Neural progenitor cell (in vitro differentiated cells): ENCODE measurements at places on chromosomes 13 and 19. TPM values are rescaled to one million over a fixed set of nuclear protein-coding genes. Genes with fewer than 3 reads are reported as not detected.

C3 gene
- total RNA-seq: 0.25 and 1.5 TPM in 2 replicates

SHFL gene
- total RNA-seq: 0.15 and 2.0 TPM in 2 replicates

GARIN5A gene
- total RNA-seq: 5.6 and 8.4 TPM in 2 replicates

PROZ gene
- total RNA-seq: not detected in 2 replicates

LILRA1 gene
- not detected in 2 replicates for total RNA-seq

TMEM221 gene
- total RNA-seq: 0.17 and 2.2 TPM in 2 replicates

RTBDN gene
- 0.19 TPM in 1 of 2 replicates, not detected in the other for total RNA-seq

SHC2 gene
- total RNA-seq: 3.2 and 15.9 TPM in 2 replicates

- DNase-seq: no peak
- no peak overlapping the region for H3K4me3 ChIP-seq
- no peaks in the 10 kb centered on the region for H3K27me3 ChIP-seq
- no peaks in the 10 kb centered on the region for H3K36me3 ChIP-seq
- no peak overlapping the region for H3K27ac ChIP-seq
- H3K4me1 ChIP-seq: no peaks in the 10 kb centered on the region
Observed at GRCh38 chr19:28619816-28620429, 593.0 kb downstream of the UQCRFS1 start.

DNA sequence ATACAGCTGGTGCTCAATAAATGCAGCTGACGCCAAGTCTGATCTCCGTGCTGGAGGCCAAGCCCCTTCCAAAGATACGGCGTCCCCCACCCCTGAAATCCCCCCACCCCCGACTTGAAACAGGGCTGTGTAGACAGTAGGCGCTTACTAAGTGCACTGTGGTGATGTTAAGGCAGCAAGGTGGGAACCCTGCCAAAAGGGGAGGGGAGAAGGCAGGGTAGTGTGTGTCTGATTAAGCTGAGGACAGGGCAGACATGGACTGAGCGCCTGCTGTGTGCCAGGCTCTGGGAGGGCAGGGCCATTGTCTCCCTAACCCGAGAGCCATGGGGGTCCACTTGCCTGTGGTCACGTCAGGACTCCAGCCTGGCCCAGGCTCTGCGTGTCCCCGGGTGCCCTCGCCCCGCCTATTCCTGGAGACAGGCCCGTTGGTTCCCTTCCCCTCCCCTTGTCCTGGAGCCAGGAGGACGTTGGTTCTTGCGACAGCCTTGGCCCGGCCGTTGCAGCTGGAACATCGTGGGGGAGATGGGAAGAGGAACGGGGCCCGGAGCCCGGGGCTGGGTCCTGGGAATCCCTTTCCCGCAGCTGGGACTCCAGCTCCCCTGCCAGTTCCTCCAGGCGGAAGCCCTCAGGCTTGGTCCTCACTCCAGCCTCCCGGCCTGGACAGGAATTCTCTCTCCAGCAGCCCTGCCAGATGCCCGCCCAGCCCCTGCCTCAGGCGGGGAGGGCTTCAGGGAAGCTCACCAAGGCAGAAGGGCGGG lies 1.7 kb upstream of the ELANE start:
- no peaks in the 10 kb centered on the region for H3K4me1 ChIP-seq
- no peak overlapping the region for H3K27ac ChIP-seq
- peaks cover 10% of the 10 kb centered on the region for H3K27me3 ChIP-seq
- H3K36me3 ChIP-seq: no peaks in the 10 kb centered on the region
- no peak overlapping the region for H3K4me3 ChIP-seq
- peak; percentile 51 for DNase-seq

DNA sequence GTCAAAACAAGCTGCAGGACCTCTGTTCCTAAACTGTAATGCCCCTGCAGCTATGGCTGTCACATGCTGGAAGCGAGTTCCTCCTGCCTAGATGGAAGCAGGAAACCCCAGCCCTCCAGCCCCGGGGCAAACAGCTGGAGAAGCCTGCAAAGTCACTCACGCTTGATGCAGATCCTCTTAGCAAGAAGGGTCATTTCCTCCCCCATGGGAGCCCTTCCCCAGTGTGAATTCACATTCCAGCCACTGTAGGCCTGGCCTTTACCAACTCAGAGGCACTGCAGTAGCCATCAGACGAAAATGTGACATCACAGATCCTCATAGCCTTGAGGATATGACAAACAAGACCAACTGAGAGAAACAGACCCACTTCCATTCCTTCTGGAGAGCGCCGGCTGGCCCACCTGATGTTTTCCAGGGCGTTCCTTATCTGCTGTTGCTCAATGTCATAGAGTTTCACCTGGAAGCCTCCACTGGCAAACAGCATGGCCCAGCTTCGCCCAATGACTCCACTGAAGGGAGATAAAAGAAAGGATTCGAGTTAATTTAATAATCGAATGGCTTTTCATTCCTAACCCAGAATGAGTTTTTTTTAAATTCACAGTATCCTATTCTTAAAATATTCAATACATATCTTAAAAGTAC lies 13.5 kb downstream of the CRYL1 start:
- peak; percentile 43 for DNase-seq
- no peak overlapping the region for H3K27ac ChIP-seq
- H3K36me3 ChIP-seq: no peaks in the 10 kb centered on the region
- H3K4me3 ChIP-seq: no peak overlapping the region
- peaks cover 4% of the 10 kb centered on the region for H3K4me1 ChIP-seq
- no peaks in the 10 kb centered on the region for H3K27me3 ChIP-seq

GRCh38 chr13:97435794-97436193 lies 1.8 kb downstream of the RAP2A start:
- H3K27ac ChIP-seq: no peak overlapping the region
- H3K4me1 ChIP-seq: peaks cover 18% of the 10 kb centered on the region
- H3K4me3 ChIP-seq: peak overlapping the region; percentile 98
- H3K27me3 ChIP-seq: no peaks in the 10 kb centered on the region
- no peaks in the 10 kb centered on the region for H3K36me3 ChIP-seq

- H3K27ac ChIP-seq: no peak overlapping the region
- peaks cover 90% of the 10 kb centered on the region for H3K27me3 ChIP-seq
- H3K36me3 ChIP-seq: no peaks in the 10 kb centered on the region
- H3K4me3 ChIP-seq: no peak overlapping the region
- H3K4me1 ChIP-seq: peaks cover 5% of the 10 kb centered on the region
- peak; percentile 39 for DNase-seq
Observed at GRCh38 chr19:7789447-7789846, 26.4 kb downstream of the CLEC4M start.

- no peaks in the 10 kb centered on the region for H3K36me3 ChIP-seq
- H3K4me3 ChIP-seq: no peak overlapping the region
- no peaks in the 10 kb centered on the region for H3K27me3 ChIP-seq
- H3K27ac ChIP-seq: no peak overlapping the region
Observed at GRCh38 chr13:97306645-97307044, 84.5 kb downstream of the MBNL2 start.

DNA sequence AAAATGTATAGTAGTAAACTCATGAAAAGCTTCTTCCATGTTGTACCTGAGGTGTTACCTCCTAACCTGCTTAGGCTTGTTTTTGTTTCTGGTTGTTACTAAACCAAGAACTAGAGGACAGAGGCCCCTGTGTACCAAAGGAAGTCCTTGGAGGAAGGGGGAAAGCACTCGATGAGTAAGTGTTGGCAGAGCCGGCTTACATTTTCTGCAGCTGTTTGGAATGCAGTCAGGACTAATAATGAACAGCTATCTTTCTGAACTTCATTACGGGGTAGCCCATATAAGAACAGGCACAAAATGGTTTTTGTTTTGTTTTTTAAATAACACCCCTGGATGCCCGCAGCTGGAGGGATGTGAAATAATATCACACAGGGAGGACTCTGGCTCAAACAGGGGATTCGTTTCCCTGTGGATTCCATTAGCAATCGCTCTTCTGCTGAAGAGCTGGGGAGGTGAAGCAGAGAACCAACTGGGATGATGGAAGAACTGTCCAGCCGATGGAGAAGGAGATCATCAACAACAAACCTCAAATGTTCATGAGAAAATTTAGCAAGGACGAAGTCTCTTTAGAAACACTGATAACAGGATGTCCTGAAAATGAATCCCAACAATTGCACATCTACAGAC lies 214.2 kb upstream of the MAB21L1 start:
- no peaks in the 10 kb centered on the region for H3K27me3 ChIP-seq
- H3K27ac ChIP-seq: no peak overlapping the region
- no peaks in the 10 kb centered on the region for H3K4me1 ChIP-seq
- no peaks in the 10 kb centered on the region for H3K36me3 ChIP-seq
- no peak overlapping the region for H3K4me3 ChIP-seq

DNA sequence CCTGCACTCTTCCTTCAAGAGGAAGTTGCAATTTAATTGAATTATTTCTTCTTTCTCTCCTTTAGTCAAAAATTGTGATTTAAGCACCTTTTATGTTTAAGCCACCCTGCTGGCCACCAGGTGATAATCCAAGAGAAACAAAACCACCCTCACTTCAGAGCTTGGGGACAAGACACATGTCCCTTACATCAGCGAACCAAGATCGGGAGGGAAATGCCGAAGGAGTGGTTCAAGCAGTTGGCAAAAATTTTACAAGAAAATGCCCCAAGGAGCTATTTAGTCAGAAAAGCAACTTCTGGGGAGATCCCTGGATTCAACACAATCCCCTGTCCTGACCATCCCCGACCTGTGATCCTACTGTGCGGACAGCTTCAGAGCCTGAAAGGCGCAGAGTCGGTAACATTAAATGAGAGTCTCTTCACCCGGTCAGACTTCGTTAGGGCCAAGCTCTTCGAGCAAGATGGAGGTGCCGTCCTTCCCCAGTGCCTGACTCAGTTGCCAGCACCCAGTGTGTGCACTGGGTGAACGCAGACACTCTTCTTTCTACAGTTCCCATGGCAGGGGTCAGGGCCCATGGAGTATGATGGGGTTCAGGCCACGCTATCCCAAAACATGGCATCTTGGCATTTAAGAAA lies 78.6 kb upstream of the TM9SF2 start:
- H3K36me3 ChIP-seq: no peaks in the 10 kb centered on the region
- DNase-seq: no peak
- H3K27me3 ChIP-seq: no peaks in the 10 kb centered on the region
- peaks cover 3% of the 10 kb centered on the region for H3K4me1 ChIP-seq
- no peak overlapping the region for H3K4me3 ChIP-seq

GRCh38 chr13:80083853-80084676 lies 256.9 kb downstream of the SPRY2 start:
- H3K27me3 ChIP-seq: no peaks in the 10 kb centered on the region
- no peaks in the 10 kb centered on the region for H3K36me3 ChIP-seq
- DNase-seq: no peak
- no peak overlapping the region for H3K27ac ChIP-seq
- peaks cover 5% of the 10 kb centered on the region for H3K4me1 ChIP-seq

DNA sequence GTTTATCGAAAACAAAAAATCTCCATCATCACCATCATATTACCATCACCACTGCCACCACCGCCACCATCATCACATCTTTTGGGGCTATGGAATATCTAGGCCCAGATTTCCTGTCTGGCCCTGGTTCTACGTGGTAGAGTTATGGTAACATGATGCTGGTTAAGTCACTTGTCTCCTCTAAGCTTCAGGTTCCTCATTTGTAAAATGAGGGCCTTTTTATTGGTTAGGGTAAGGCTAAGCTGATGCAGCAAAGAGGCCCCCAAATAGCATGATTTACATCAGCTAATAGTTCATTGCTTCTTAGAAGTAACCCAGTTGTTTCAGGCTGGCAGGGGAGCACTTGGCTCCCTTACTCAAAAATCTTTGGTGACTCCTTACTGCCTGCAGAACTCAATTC lies 37.9 kb downstream of the PCDH8 start:
- peaks cover 10% of the 10 kb centered on the region for H3K4me1 ChIP-seq
- H3K36me3 ChIP-seq: no peaks in the 10 kb centered on the region
- no peak overlapping the region for H3K27ac ChIP-seq
- H3K4me3 ChIP-seq: no peak overlapping the region
- no peak for DNase-seq

DNA sequence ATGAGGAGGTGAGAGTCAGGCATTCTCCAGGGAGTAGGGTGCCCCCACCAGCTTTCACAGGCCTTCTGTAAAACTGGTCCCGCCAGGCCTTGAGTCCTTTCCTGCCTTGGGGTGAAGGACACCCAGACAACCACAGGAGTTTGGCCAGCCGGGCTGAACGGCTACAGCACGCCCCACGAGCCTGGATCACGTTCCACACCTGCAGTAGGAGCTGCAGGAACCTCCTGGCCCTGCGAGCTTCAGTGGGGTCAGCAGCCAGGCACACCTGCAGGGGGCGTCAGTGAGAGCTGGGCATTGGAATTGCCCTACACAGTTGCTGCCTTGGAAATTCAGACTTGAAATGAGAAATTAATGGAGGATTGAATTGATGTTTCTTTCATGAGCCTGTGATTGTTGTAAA lies 45.7 kb downstream of the COL4A2 start:
- no peak overlapping the region for H3K27ac ChIP-seq
- H3K4me1 ChIP-seq: no peaks in the 10 kb centered on the region
- H3K27me3 ChIP-seq: no peaks in the 10 kb centered on the region
- no peak for DNase-seq
- no peaks in the 10 kb centered on the region for H3K36me3 ChIP-seq

- H3K27ac ChIP-seq: no peak overlapping the region
- no peak overlapping the region for H3K4me3 ChIP-seq
- no peaks in the 10 kb centered on the region for H3K27me3 ChIP-seq
- no peaks in the 10 kb centered on the region for H3K36me3 ChIP-seq
Observed at GRCh38 chr13:39099231-39099630, 61.0 kb downstream of the NHLRC3 start.

- no peak overlapping the region for H3K27ac ChIP-seq
- H3K36me3 ChIP-seq: no peaks in the 10 kb centered on the region
- no peaks in the 10 kb centered on the region for H3K27me3 ChIP-seq
- H3K4me3 ChIP-seq: no peak overlapping the region
Observed at GRCh38 chr19:768424-768823, 17.5 kb downstream of the MISP start.

- DNase-seq: no peak
- no peaks in the 10 kb centered on the region for H3K27me3 ChIP-seq
- no peaks in the 10 kb centered on the region for H3K36me3 ChIP-seq
- H3K27ac ChIP-seq: no peak overlapping the region
- H3K4me3 ChIP-seq: no peak overlapping the region
Observed at GRCh38 chr19:19530423-19530804, 1.7 kb downstream of the YJEFN3 start.

DNA sequence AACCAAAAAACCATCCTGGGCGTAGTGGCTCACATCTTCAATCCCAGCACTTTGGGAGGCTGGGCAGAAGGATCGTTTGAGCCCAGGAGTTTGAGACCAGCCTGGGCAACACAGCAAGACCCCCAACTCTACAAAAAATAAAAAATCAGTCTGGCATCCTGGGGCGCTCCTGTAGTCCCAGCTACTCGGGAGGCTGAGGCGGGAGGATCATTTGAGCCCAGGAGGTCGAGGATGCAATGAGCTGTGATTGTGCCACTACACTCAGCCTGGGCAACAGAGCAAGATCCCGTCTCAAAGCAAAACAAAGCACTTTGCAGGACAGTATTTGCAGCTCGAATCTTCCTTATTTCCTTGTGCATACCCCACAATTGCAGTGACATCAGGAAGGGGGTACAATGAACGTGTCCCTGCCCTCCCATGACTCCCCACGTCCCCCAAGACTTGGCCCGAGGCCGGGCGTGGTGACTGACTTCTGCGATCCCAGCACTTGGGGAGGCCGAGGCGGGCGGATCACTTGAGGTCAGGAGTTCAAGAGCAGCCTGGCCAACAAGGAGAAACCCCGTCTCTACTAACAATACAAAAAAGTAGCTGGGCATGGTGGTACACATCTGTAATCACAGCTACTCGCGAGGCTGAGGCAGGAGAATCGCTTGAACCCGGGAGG lies 870 bp downstream of the NDUFB7 start:
- H3K27me3 ChIP-seq: no peaks in the 10 kb centered on the region
- DNase-seq: no peak
- H3K36me3 ChIP-seq: no peaks in the 10 kb centered on the region
